Forelimb muscle (tissue), 1 donor: ENCODE measurements at places on chromosomes 6 and 20.

GRCh38 chr20:39049148-39049547, 87.0 kb downstream of the DHX35 start:
- DNase-seq = no peak

GRCh38 chr6:36353411-36353915, 16.8 kb upstream of the BNIP5 start:
- DNase-seq = no peak

GRCh38 chr6:42071881-42072583, 21.7 kb downstream of the TAF8 start:
- no peak for DNase-seq

DNA sequence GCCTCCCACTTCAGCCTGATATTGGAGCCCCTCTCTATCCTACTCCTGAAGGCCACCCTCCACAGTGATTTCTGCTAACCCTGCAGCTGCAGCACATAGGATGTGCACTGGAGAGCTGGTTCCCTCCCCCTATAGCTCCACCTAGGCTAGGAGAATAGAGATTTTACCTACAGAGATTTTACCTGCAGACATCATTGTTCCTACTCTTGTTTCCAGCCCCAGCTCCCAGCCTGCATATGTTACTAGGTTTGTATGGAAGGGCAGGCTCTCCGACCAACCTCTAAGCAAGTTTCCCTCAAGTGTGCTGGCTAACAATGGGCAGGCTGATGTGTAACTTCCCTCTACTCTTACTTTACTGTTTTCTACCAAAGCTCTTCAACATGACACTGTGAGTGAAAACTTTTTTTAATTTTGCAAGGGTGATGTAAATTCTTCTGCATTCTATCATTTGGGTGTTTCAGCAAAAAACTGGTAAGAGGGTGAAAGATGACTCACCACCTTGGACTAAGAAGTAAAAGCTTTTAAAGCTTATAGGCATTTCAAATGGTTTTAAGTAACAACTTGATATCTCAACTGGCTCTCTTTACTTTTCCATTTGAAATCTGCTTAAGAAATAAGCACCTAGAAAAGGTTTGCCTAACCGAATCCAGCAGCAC, 106.8 kb downstream of the CDK19 start:
- DNase-seq = no peak

- DNase-seq = no peak
These were observed 62.5 kb downstream of the EPB41L2 start for GRCh38 chr6:131000544-131000943.

DNA sequence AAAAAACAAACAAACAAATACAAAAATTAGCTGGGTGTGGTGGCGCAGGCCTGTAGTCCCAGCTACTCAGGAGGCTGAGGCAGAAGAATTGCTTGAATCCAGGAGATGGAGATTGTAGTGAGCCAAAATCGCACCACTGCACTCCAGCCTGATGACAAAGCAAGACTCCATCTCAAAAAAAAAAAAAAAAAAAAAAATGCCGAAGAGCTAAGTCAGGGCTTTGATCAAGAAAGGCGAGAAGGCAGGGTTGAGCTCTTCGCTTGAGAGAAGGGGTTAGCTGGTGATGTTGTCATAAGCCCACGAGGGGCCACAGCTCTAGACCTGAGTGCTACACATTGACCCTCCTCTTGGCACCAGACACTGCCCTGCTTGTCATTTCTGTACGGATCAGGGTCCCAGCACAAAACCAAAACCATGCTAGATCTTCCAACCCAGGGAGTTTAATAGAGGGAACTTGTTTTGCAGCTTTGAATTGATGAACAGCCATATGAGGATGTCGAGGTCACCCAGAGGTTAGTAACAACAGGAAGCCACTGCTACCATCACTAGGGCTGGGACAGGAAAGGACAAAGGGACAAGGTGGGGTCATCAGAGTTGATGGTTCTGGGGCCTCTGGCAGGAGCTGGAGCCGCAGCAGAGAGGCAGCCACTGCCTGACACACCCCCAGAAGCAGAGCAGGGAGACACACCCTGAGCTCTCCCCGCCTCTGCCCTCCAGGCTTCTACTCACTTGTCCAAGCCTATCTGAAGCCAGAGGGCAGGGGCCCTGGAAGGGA, 122.7 kb downstream of the SNX5 start:
- DNase-seq = no peak

GRCh38 chr20:38295811-38296210, 8.1 kb upstream of the BPI start:
- no peak for DNase-seq

DNA sequence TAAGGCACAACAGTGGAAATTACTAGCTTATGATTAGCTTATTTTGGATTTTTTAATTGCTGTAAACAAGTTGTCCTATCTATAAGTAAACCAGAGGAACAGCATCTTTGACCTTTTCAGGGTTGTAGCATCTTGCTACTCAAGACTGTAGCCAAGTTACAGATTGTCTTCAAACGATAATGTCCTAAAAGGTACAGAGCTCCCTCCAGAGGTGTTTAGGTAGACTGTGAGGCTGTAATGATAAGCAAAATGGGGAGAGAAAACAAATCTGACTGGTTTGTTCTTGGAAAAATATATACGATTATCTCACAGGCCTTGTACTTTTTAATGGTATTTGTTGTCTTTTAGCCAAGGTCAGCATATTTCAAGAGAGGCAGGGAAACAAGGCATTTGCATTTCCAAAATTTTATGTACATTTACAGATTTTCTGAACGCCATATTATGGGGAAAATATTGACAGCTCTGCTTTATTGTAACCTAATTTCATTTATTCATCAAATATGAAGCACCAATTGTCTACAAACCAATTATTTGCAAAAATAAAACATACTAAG, 273.4 kb downstream of the MEI4 start:
- no peak for DNase-seq
